ENCODE measurements at places on chromosomes 4 and X.

- no peak for DNase-seq
Observed at GRCh38 chrX:120015145-120016067, 62.1 kb downstream of the RHOXF2B start.

GRCh38 chr4:118964891-118965411 lies 76.3 kb downstream of the SYNPO2 start:
- no peak for DNase-seq

DNA sequence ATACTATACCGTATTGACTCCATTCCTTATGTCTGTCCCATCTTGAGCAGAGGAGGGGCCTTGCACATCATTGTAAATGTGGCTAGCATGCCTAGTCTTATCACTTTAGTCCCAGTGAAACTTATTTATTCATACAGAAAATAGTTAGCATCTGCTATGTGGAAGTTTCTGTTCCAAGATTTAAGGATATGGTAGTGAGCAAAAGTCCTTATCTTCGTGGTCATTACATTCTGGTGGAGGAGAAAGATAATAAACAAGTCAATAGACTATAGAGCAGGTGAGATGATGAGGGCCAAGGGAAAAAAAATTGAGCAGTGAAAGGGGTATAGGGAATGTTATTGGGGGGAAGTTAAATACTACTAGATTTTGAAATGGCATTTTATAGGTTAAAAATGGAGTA lies 63.4 kb upstream of the PRRG3 start:
- DNase-seq = no peak

GRCh38 chr4:110135523-110135922 lies 62.9 kb downstream of the ELOVL6 start:
- no peak for DNase-seq

GRCh38 chrX:69968950-69969349 lies 80.8 kb downstream of the AWAT2 start:
- no peak for DNase-seq

DNA sequence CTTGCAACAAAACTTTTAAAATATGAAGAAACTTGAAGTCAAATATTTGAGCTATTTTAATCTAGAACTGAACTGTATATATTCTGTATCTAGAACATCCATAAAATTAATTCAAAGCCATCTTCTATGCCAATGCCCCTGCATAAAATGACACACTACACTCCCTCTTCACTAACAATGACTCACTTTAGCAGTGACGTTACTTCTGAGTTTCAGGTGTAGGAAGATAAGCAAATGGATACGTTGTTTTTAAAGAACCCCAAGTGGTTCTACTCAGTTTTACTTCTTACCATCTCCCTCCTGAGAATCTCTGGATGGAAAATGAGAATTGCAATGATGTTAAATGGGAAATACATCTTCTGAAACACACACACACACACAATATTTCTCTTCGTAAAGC lies 45.2 kb downstream of the CXXC4 start:
- no peak for DNase-seq

DNA sequence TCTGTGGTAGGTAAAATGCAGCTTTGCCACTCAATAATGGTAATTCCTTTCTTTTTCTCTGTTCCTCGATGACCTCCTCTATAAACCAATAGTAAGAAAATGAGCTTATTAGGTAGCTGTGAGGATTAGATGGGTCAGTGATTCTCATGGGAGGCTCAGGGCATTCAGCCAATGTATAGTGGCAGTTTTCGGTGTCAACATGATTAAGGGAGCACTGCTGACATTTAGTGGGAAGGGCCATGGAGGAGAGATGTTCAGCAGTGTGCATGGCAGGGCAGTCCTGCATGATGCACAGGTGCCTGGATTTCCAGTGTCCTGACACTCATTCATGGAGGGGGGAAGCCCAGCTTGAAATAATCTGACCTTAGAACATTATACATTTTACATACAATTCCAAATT lies 232.8 kb downstream of the PDGFC start:
- DNase-seq = no peak

DNA sequence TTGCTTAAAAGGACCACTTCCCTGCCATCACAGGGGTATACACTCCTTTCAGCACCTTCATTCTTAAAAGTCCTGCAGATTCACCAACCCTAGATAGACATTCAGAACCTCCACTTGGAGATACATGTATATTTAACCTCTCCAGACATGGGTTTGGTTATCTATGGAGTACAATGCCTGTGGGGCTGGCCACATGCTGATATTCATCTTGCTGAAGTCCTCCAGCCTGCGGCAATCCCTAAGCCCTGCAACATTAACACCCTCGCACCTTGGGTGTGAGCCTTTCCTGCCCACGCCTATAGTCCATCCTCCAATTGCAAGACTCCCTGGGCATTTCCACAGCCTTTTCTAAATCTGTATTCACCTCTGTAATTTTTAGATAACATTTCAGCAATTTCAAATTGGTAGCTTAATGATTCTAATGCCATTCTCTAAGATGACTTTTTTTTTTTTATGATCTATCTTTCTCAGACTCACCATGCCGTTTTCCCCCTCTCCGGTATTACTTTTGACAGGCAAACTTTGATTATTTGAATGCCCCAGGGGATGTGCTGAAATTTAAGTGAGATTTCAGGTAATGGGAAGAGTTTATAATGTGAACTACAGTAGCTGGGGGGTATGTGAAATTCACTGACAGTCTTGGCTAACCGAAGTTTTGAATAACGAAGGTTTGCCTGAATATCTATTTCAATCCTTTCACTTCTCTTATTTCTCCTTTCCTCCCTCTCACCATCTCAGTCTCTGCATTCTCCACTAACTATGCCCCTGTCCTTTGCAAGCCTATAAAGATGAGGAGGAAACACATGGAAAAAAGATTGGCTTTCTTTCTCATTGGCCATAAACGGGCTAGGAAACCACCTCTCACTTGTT lies 24.1 kb downstream of the CCDC149 start:
- no peak for DNase-seq

DNA sequence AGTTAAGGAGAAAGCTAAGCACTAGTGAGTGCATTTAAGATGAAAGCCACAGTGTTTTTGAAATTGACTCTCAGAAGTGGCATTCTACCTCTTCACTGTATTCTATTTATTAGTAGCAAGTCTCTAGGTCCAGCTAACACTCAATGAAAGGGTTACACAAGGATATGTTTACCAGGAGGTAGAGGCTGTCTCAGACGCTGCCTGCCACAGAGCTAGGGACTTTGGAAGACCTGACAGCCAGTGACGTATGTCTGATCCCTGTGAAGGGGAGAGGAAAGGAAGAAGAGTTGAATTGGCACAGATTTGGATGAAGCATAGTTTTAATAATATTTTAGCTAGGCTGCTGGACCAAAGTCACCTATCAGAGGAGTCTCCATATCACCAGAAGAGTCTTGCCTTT lies 36.5 kb upstream of the KLHL2 start:
- no peak for DNase-seq

All from CD4-positive, alpha-beta T cell treated with Interleukin-6 for 4 hours (primary cell).